ENCODE measurements at places on chromosomes 3 and 15.
A peak's percentile ranks its signal among the peaks of the same experiment; 100 is the strongest.

GRCh38 chr3:119913021-119913420 is 131.1 kb downstream of the NR1I2 start:
- no peaks in the 10 kb centered on the region for H3K36me3 ChIP-seq
- H3K27me3 ChIP-seq = no peaks in the 10 kb centered on the region
- H3K4me1 ChIP-seq = no peaks in the 10 kb centered on the region
- no peak overlapping the region for H3K27ac ChIP-seq
- no peak overlapping the region for H3K4me3 ChIP-seq

DNA sequence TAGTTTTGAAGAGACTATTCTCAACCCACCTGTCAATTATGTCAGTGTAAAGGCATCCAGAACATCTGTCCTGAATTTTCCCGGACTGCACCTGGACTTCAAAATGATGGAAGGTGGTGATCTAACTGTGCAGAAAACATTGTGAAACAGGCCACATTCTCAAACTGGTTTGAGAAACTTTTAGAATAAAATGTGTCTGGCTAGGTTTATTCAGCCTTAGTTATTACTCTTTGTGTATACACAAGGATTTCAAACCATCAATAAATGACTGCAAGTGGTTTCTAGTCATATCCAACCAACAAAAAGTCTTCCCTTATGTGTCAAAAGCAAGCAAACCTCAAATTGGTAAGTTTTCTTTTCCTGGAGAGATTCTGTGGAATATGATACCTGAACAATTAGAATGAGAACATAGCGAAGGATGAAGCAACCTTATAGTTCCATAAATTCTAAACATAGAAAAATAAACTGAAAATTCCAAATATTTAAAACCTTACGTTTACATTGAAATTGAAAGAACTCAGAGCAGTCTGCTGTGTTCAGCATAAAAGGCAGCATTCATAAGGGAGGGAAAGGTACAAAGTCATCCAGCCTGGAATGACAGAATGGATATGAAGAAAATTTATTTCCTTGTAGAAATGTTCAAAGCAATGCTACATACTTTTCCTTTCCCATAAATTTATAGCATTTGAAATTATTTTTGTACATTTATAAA is 306.6 kb upstream of the TGFBR2 start:
- DNase-seq = no peak
- H3K4me3 ChIP-seq = no peak overlapping the region
- H3K27ac ChIP-seq = no peak overlapping the region
- H3K36me3 ChIP-seq = no peaks in the 10 kb centered on the region

GRCh38 chr3:56800130-56800831 is 1.5 kb downstream of the ARHGEF3 start:
- no peak for DNase-seq
- peak overlapping the region; percentile 76 for H3K4me3 ChIP-seq
- no peaks in the 10 kb centered on the region for H3K36me3 ChIP-seq
- H3K27ac ChIP-seq = peak overlapping the region; percentile 83

DNA sequence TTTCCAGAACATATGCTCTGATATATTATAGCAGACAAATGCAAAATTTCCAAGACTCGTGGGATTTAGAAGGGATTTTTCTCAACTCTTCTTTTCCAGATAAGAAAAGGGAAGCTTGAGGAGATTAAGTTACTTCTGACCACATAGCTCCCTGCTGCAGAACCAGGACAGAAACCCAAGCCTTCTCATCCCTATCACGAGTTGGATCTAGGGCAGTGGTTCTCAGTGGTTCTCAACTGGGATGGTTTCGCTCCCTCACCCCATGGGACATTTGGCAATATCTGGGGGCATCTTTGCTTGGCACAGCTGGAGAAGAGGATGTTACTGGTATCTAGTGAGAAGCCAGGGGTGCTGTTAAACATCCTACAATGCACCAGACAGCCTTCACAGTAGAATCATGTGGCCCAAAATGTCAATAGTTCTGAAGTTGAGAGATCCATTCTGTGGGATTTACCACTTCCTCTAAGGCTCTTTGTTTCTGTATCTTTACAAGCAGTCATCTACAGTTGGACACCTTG is 64.2 kb downstream of the LIPC start:
- H3K27ac ChIP-seq = no peak overlapping the region
- H3K36me3 ChIP-seq = no peaks in the 10 kb centered on the region
- H3K4me3 ChIP-seq = no peak overlapping the region

DNA sequence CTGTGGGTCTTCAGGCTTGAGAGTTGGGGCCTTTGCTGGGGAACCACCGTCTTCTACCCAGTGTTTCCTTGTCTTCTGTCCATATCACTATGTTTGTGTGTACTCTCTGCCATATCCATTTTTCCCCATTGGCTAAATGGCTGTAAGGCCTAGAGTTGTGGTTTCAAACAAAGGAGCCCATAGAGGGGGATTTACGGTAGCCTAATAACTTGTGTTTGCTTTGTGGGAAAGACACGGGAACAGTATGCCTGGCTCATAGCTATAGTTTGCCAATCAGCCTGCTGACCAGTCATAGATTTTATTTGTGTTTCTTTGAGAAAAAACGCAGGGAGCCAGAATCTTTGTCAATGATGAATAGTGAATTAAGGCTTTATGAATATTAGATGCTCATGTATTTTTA is 554.8 kb downstream of the NAALADL2 start:
- DNase-seq = no peak

DNA sequence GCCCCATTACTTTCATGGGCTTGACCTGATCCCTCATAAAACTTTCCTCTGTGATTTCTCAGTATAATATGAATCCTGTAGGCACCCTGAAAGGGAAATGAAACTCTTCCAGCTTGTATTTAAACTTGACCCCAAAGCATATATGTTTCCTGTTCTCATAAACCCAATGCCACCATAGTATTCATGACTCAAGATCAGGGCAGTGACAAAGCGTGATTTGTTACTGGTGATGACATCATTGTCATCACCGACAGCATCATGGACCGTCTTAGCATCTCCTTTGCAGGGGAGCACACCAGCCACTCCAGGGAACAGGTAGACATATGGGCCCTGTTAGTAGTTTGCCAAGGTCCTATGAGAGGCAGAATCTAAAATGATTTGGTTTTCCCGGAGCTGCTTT is 741.2 kb downstream of the NR2F2 start:
- no peaks in the 10 kb centered on the region for H3K4me1 ChIP-seq
- H3K4me3 ChIP-seq = no peak overlapping the region
- no peak for DNase-seq
- no peaks in the 10 kb centered on the region for H3K27me3 ChIP-seq
- H3K27ac ChIP-seq = no peak overlapping the region
- no peaks in the 10 kb centered on the region for H3K36me3 ChIP-seq

GRCh38 chr15:39665629-39666250 is 84.9 kb downstream of the THBS1 start:
- H3K27ac ChIP-seq = no peak overlapping the region
- H3K4me1 ChIP-seq = no peaks in the 10 kb centered on the region
- no peak for DNase-seq

DNA sequence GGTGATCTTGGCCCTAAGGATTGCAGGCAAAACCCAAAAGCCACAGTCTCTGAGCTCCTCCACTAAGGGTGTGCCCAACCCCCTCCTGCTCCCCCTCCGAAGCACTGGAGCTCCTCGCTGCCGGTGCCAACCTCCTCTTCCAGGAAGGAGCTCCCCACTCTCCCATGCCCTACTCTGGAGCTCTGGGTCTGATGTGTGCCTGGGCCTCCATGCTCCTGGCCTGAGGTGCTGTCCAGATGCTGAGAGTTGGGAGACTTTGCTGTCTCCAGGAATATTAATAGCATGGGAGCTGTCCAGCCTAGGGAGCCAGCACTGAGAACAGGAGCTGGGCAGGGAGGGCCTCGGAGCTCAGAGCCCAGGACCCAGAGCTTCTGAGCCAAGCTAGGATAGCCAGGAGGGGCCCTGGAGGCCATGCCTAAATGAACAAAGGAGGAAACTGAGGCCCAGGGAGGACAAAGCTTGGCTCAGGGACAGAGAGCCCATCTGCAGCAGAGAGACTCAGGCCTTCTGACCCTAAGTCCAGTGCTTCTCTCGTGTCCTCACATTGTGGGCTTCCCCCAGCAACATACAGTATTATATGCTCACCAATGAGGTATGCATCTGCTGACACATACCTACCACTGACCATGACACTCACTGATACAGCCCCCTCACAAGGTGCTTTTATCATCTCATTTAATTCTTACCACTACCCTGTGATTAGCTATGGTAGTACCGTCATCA is 36.9 kb upstream of the HERC1 start:
- H3K27ac ChIP-seq = no peak overlapping the region
- no peaks in the 10 kb centered on the region for H3K4me1 ChIP-seq
- no peaks in the 10 kb centered on the region for H3K27me3 ChIP-seq
- DNase-seq = peak; percentile 70

- no peak for DNase-seq
- no peaks in the 10 kb centered on the region for H3K36me3 ChIP-seq
- H3K27ac ChIP-seq = no peak overlapping the region
- H3K4me1 ChIP-seq = no peaks in the 10 kb centered on the region
- H3K4me3 ChIP-seq = no peak overlapping the region
Measured at GRCh38 chr3:192940129-192940528, 22.5 kb upstream of the MB21D2 start.

GRCh38 chr3:195451373-195452015 is 8.7 kb upstream of the ACAP2 start:
- H3K36me3 ChIP-seq = no peaks in the 10 kb centered on the region
- no peak overlapping the region for H3K27ac ChIP-seq
- DNase-seq = no peak
- H3K4me3 ChIP-seq = no peak overlapping the region
- H3K4me1 ChIP-seq = peaks cover 6% of the 10 kb centered on the region
- no peaks in the 10 kb centered on the region for H3K27me3 ChIP-seq

DNA sequence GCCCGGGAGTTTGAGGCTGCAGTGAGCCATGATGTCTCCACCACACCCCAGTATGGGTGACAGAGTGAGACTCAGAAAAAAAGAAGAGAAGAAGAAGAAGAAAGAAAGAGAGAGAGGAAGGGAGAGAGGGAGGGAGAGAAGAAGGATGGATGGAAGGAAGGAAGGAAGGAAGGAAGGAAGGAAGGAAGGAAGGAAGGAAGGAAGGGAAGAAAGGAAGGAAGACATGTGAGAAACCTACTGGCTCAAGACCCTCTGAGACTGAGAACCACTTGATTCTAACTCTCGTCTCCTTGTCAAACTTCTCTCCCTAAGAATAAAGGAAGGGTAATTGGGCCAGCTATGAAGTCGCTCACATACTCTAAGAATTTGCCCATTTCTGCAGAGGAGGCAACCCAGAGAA is 148.1 kb upstream of the UBE2E1 start:
- H3K4me3 ChIP-seq = no peak overlapping the region
- H3K27me3 ChIP-seq = no peaks in the 10 kb centered on the region
- DNase-seq = no peak

- no peaks in the 10 kb centered on the region for H3K4me1 ChIP-seq
- H3K27me3 ChIP-seq = no peaks in the 10 kb centered on the region
- no peak for DNase-seq
Measured at GRCh38 chr15:37245358-37245757, 145.0 kb upstream of the MEIS2 start.

GRCh38 chr15:50840520-50840919 is 68.0 kb upstream of the AP4E1 start:
- H3K36me3 ChIP-seq = no peaks in the 10 kb centered on the region
- no peak overlapping the region for H3K4me3 ChIP-seq
- no peaks in the 10 kb centered on the region for H3K27me3 ChIP-seq
- no peak overlapping the region for H3K27ac ChIP-seq
- no peaks in the 10 kb centered on the region for H3K4me1 ChIP-seq

DNA sequence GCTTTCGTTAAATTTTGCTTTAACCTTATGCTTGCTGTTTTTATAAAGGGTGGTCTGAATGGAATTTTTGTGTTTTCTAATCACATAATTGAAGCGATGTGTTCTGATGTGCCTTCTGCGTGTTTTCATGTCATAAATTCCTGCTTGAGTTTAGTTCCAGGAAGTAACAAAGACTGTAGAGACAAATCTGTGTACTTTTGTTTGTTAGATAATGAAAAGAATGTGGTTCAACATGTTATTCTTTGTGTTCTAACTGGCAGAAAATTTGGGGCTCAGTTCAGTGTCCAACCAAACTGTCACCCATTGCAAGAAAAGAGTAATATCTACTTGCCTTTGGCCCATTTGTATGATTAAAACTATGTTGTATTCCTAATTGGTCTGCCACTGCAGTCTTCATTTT is 324.0 kb downstream of the DIPK2A start:
- H3K4me1 ChIP-seq = no peaks in the 10 kb centered on the region
- no peaks in the 10 kb centered on the region for H3K36me3 ChIP-seq
- H3K27ac ChIP-seq = no peak overlapping the region
- no peak overlapping the region for H3K4me3 ChIP-seq
- no peaks in the 10 kb centered on the region for H3K27me3 ChIP-seq

- H3K4me1 ChIP-seq = no peaks in the 10 kb centered on the region
- H3K4me3 ChIP-seq = no peak overlapping the region
- H3K27ac ChIP-seq = no peak overlapping the region
- no peaks in the 10 kb centered on the region for H3K27me3 ChIP-seq
- no peaks in the 10 kb centered on the region for H3K36me3 ChIP-seq
Measured at GRCh38 chr3:125437631-125438435, 62.7 kb upstream of the ZNF148 start.

- H3K4me3 ChIP-seq = no peak overlapping the region
- peaks cover 34% of the 10 kb centered on the region for H3K4me1 ChIP-seq
- no peaks in the 10 kb centered on the region for H3K27me3 ChIP-seq
- no peak for DNase-seq
Measured at GRCh38 chr3:179608931-179609720, 4.5 kb downstream of the NDUFB5 start.

- DNase-seq = no peak
- H3K4me3 ChIP-seq = no peak overlapping the region
- no peaks in the 10 kb centered on the region for H3K4me1 ChIP-seq
- peak overlapping the region; percentile 20 for H3K27ac ChIP-seq
- H3K36me3 ChIP-seq = peaks cover 87% of the 10 kb centered on the region
- H3K27me3 ChIP-seq = no peaks in the 10 kb centered on the region
Measured at GRCh38 chr3:12904951-12905315, 63.6 kb upstream of the RPL32 start.

- H3K27ac ChIP-seq = no peak overlapping the region
- DNase-seq = no peak
- H3K36me3 ChIP-seq = no peaks in the 10 kb centered on the region
- H3K4me1 ChIP-seq = no peaks in the 10 kb centered on the region
- H3K4me3 ChIP-seq = no peak overlapping the region
Measured at GRCh38 chr3:170660139-170660538, 74.3 kb upstream of the SLC7A14 start.

GRCh38 chr15:100248236-100248635 is 93.5 kb downstream of the ADAMTS17 start:
- no peak for DNase-seq
- H3K27ac ChIP-seq = no peak overlapping the region
- no peaks in the 10 kb centered on the region for H3K27me3 ChIP-seq
- H3K36me3 ChIP-seq = no peaks in the 10 kb centered on the region

DNA sequence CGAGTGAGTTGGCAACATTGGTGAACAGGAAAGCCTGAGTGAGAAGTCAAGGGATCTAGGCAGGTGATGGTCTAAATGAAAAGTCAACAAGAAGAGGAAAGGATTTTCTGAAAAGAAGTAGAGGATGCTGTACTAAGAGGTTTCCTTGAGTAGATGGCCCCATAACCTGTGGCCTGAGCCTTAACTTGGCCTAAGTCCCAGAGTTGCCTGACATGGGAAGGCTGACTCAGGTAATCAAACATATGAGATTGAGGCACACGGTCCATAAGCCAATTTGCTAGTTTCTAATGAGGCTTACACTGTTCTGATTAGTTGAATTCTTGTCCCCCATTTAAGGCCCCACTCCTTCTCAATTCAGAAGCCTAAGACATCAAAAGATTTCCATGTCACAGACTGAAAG is 262.5 kb upstream of the LMCD1 start:
- H3K4me1 ChIP-seq = no peaks in the 10 kb centered on the region
- DNase-seq = no peak
- H3K27ac ChIP-seq = no peak overlapping the region
- H3K4me3 ChIP-seq = no peak overlapping the region
- H3K27me3 ChIP-seq = no peaks in the 10 kb centered on the region
- no peaks in the 10 kb centered on the region for H3K36me3 ChIP-seq

- no peaks in the 10 kb centered on the region for H3K36me3 ChIP-seq
- no peaks in the 10 kb centered on the region for H3K27me3 ChIP-seq
- no peak overlapping the region for H3K4me3 ChIP-seq
Measured at GRCh38 chr3:129352650-129353588, 74.2 kb downstream of the HMCES start.

All from heart left ventricle (tissue), 16 donors.